ENCODE measurements at places on chromosomes 3 and 15.

GRCh38 chr3:72078676-72079368, 293.9 kb upstream of the PROK2 start:
- no peak for DNase-seq

DNA sequence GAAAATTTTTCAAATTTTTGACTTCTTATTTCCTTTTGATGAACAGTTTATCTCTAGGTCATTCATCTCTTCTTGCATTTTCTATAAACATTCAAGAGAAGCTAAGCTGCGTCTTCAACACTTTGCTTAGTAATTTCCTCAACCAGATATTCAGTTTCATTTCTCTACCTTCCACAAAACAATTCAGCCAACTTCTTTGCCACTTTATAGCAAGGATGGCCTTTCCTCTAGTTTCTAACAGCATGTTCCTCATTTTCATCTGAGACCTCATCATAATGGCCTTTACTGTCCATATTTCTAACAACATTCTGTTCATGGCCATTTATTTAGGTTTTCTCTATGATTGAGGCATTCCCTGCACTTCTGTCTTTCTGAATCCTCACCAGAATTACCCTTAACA, 90.0 kb downstream of the ARIH1 start:
- DNase-seq: no peak

DNA sequence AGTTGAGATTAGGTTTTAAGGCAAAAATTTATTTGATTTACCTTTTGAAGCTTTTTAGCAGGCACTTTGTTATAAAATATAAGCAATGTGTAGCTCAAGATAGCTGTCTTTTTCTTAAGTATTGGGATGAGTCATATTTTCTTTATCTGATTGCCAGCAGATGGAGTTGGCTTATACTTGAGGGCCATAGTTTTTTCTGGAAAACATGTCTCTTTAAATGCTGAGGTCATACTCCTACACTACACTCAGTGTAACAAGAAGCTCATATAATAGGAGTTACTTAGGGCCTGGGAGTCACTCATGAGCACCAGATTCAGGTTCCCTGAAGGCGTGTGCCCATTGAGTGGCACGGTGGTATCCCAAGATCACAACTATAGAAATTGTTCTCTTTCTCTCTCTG, 579.8 kb downstream of the EDEM1 start:
- DNase-seq: no peak

DNA sequence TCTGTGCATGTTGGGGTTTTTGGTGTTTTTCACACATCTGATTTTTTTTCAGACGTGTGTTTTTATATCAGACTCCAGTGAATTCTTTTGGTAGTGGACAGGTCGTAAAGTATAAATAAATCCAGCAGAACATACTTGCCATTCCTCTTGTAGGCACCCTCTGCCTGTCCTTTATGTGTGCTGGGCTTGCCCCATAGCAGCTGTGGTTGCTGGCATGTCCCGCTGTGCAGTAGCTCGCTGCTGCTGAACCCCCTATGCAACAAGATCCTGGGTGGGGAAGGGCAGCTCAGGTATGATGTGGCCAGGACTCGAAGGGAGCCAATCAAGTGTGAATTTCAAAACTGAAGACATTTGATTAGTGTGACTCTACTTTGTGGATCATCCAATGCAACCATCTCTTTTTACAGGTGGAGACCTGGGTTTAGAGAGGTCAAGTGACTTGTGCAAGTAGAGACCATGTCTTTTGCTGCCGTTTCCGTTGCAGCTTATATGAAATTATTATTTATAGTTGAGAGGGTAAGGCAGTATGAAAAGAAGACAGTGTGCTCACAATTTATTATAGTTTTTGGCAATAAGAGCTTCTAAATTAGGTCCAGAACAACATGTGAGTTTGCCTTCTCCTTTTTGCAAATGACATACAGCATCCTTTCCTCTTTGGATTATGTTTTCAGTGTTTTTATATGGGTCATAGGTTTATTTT, 350.8 kb upstream of the C2CD4B start:
- DNase-seq: no peak

- no peak for DNase-seq
These were observed 50.1 kb downstream of the CMSS1 start for GRCh38 chr3:99867594-99868310.

GRCh38 chr3:62451211-62451887, 78.0 kb upstream of the FEZF2 start:
- DNase-seq: no peak

DNA sequence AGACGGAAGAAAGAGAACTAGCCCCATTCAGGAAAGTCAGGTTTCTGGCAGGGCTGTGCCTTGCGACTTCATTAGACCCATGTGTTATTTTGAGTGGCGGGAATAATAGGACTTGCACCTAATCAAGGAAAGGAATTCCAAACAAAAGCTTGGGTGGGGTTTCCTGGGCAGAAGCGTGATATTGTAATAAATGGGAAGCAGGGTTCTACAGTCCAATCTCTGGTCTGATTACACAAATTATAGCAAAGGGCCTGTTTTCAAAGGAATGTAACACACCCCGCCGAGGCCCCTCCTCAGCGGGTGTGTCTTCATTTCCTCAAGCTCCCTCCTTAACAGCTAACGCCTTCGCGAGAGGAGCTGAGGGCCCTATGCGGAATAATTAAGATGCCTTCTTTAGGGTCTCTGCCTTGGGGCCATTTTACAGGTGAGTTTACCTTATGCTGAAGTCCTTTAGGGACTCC, 396.0 kb upstream of the C2CD4B start:
- DNase-seq: no peak

DNA sequence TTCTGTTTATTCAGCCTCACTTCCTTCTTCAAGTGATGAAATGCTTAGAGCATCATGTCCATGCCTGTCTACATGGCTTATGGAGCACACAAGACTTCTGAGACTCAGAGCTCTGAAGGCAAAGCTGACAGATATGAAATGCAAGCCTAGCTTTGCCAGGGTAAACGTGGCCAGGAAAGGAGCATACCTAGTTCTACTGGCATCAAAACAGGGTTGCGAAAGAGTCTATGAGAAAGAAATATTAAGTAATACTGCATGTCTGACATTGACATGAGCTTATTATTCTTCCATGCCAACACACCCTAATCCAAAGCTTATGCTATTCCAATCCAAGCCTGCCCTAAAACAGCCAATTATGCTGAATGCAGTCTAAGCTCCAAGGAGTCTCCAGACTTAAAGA, 391.5 kb downstream of the ERC2 start:
- no peak for DNase-seq

- DNase-seq: no peak
These were observed 1055.4 kb downstream of the AGBL1 start for GRCh38 chr15:87135109-87135508.

DNA sequence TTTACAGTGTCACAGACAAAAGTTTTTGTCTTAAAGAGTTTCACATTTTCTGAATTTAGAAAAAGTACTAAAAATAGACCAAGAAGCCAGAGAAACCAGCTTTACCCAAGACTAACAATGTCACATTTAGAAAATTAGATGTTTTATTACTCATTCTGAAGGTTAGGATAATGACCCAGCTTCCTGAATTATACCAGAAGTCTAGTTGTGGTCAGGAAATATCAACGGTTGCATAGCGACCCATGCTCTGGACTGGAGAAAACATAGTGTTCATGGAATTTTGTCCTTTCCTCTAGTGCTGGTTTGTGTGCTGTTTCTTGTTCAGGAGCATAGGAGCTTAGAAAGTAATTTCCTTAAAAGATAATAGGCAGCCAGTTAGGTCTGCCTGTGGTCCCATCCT, 59.0 kb downstream of the DPPA2 start:
- DNase-seq: no peak

DNA sequence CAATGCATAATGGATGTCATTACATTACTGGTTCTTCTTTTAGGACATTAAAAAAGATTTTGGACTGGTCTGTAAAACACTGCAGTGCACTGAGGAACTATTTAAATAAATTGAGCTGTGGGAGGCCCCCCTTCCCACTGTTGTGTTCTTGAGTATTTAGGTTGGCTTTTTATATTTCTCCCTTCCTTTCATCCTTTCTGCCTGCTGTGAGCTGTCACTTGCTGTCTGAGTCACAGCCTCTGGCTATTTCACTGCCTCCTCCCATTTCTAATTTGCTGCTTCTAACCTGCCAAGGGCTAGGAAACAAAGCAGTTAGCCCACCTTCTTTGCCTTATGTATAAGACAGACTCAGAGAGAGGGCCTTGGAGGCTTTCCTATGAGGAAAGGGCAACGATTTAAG, 89.0 kb upstream of the FNDC3B start:
- no peak for DNase-seq

DNA sequence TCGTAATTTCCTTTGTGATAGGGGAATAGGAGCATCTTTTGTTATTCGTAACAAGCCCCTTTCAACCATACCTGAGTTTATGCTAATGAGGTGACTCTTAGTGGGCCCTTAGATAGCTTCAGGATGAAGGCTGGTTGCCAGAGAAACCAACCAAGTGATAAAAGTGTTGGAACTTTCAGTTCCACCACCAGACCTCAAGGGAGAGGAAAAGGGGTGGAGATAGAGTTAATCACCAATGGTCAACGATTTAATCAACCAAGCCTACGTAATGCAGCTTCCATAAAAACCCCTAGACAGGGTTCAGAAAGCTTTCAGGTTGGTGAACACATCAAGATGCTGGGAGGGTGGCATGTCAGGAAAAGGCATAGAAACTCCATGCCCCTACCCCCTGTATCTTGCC, 33.0 kb downstream of the HERC1 start:
- no peak for DNase-seq

- DNase-seq: no peak
These were observed 53.8 kb downstream of the GRK7 start for GRCh38 chr3:141816958-141817357.

DNA sequence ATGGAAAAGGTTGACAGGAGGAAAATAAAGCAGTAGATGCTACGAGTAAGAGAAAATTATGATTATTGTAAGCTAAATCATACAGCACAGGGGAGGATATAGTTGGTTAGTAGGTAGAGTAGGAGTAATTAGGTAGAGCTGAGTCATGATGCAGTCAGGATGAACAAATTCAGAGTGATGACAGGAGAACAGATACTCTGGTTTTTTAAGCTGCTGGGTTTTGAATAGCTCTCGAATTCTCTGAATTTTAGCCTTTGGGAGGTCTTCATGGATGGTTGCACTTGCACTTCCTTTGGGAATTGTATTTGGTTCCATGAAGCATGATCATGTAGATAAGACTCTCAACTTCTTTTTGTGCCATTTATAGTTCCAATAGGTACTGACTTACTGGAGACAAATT, 96.2 kb downstream of the ECT2 start:
- no peak for DNase-seq

DNA sequence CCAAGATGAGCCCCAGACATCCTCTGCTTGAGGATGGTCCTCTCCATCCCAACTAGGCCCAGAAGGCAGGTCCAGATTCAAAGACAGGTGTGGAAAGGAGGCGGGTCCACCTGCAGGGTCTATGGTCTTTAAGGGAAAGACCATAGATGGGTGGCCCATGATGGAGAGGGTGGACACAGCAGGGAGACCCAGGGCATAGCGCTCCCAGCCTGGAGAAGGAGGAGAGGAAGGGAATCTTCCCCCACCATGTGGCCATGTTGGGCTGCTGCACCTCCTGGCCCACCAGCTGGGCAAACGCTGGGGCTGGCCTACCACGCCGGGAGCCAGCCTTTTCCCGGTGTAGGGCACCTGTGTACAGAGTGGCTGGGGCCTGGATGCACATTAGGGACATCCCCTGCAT, 265.2 kb upstream of the TLE3 start:
- no peak for DNase-seq

- DNase-seq: no peak
These were observed 24.1 kb downstream of the CGGBP1 start for GRCh38 chr3:88034491-88035275.

DNA sequence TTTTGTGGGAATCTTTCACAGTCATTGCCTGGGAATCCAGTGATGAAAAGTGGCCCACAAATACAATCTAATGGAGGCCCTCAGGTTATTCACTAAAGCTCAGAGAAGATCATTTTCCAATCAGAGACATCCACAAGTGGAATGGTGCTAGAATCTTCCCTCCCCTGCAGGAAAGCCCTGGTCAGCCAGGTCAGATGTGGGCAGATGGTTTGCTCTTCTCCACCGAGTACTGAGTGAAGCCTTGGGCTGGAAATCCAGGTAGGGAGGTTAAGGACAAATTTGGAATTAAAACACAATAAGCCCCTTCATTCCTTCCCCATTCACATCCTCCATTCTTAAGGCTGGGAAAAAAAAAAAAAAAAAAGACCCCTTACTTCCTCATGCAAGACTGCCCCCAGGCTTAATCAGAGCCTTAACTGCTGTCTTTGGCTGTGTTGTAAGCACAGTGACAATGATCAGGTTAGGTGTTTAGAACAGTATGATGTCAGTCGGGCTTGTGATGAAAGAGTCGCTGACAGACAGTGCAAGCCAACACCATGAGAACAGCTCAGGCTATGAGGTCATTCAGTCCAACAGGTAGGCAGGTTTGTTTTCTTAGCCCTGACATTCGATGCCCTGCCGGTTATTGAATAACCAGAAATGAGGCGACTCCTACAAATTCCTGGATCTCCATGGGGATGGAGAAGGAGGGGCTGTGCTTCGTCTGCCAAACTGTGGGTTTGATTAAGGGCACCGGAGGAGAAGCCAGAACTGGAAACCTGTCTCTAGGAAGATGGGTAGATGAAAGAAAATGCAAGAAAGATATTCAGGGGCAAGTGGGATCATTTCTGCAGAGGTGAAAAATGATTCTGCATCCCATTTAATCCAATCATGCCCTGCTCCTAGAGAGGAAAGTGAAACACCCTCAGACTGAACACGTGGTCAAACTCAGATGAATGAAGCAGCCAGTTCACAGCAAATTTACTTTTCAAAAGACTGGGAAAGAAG, 23.5 kb upstream of the HES1 start:
- no peak for DNase-seq

DNA sequence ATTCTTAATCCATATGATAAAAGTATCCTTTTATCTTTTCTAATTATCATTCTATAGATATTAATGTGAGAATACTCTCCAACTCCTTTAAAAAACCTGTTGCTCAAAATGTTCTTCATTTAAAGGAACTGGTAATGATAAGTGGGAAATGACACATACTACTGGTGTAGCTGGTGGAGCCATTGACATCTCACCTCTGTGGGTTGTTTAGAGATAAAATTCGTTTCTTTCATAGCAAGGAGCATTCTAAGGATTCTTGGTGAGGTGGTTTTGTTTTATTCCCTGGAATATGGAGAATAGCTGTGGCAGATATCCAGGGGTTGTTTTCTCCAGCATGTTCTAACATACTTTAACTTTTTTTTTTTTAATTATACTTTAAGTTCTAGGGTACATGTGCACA, 299.8 kb upstream of the THBS1 start:
- no peak for DNase-seq

- no peak for DNase-seq
These were observed 144.8 kb downstream of the GABRB3 start for GRCh38 chr15:26628071-26628470.
